Stimulated activated CD4-positive, alpha-beta T cell treated with anti-CD3 and anti-CD28 coated beads, Interleukin-4, amount 100 ng/mL, for 24 hours (primary cell): ENCODE measurements at places on chromosomes 3 and 15.

GRCh38 chr15:59862191-59863155, 141.6 kb upstream of the FOXB1 start:
- no peak for DNase-seq

GRCh38 chr3:172060234-172060633, 20.9 kb downstream of the FNDC3B start:
- DNase-seq = no peak

DNA sequence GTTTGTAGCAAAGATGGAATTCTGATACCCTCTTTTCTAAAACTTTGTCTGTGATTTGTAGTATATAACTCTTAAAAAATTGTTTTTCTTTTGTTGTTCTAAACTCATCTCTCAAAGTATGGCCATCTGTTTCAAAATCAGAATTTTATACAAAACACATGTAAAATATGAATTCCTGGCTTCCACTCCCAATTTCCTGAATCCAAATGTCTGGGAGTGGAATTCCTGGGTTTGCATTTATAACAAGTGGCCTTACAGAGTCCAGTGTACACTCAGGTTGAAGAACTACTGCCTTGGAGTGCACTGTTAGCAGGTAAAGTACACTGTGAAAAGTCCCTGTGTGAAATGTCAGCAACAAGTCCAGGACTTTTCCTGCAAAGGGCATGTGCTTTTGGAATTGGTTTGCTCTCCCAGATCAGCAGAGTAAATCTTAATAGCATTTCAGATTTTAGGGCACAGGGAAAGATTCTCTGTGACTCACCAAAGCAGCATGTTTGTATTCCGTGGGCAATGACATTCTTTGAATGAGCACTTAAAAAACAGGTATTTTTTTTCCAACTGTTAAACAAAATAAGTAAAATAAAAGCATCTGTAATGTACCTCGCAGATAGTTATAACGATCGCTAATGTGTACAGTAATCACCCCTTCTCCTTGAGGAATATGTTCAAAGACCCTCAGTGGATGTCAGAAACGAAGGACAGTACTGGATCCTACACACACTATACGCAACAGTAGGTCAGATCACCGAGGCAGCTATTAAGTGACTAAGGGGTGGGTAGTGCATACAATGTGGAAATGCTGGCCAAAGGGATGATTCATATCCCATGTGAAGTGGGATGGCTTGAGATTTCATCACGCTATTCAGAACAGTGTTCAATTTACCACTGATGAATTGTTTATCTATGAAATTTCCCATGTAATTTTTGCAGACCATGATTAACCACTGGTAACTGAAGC, 2.0 kb upstream of the CLDN16 start:
- DNase-seq = no peak

GRCh38 chr3:173709026-173709425, 311.5 kb downstream of the NLGN1 start:
- DNase-seq = no peak

- DNase-seq = no peak
Observed at GRCh38 chr3:2968475-2968874, 141.7 kb downstream of the IL5RA start.

GRCh38 chr3:63995086-63995485, 28.2 kb downstream of the PSMD6 start:
- no peak for DNase-seq
